Stimulated activated CD4-positive, alpha-beta T cell treated with anti-CD3 and anti-CD28 coated beads, Interleukin-15, amount 100 ng/mL, for 48 hours (primary cell): ENCODE measurements at places on chromosomes 1 and 21.

- no peak for DNase-seq
Observed at GRCh38 chr1:57276918-57277317, 146.9 kb downstream of the DAB1 start.

GRCh38 chr1:6069573-6069972 lies 23.9 kb downstream of the KCNAB2 start:
- DNase-seq = no peak

DNA sequence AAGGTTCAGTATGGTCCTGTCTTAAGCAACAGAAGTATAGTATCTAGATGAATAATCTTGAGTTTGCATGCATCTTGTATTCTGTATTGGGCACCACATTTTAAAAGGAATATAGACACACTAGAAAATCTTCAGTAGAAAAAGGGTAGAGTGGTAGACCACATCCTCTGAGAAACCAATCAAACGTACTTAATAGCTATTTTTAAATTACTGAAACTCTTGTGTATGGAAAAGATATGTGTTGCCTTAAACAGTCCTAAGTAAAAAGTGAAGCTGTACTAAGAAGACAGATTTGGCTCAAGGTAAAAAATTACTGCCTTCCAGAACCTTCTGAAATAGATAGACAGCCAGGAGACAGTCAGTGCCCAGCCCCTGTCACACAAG lies 3.1 kb downstream of the CTXND2 start:
- DNase-seq = no peak

GRCh38 chr1:30536530-30536929 lies 186.9 kb downstream of the MATN1 start:
- DNase-seq = no peak

DNA sequence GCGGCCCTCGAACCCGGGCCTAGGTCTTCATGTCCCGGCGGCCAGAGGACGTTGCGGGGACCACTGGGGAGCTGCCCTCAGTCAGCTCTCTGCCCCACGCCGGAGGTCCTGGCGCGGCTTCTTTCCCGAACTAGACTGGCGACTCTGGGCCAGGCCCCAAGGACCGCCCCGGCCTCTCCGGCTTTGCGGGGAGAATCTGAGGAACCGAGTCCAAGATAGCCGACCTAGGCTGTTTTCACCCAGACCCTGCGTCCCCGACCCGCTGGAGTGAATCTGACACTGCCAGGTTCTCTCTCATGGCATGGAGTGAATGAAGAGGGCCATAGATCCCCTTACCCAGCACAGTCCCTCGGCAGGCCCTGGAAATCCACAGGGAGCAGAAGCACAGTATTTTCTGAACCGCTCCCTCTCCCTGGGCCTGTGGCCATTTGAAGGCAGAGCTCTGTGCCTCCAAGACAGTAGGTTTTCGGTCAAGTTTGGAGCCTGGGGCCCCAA lies 9.9 kb upstream of the BARHL2 start:
- no peak for DNase-seq

DNA sequence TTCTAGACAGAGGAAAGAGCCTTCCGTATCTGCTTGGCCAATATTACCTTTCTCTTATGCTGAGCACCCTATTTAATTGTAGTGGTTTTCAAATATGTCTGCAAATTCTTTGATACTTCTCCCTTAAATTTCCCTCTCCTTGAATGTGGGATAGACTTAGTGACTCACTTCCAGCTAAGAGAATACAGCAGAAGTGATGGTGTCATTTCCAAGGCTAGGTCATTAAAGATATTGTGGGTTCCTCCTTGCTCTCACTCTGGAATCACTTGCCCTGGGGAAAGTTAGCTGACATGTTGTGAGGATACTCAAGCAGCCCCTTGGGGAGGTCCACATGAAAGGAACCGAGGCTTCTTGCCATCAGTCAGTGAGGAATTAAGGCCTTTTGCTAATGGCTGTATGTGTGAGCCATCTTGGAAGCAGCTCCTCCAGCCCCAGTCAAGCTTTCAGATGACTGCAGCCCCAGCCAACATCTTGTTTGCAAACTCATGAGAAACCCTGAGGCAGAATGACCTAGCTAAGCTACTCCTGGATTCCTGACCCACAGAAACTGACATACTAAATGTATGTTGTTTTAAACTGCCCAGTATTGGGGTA lies 8.1 kb upstream of the CITED4 start:
- DNase-seq = no peak

DNA sequence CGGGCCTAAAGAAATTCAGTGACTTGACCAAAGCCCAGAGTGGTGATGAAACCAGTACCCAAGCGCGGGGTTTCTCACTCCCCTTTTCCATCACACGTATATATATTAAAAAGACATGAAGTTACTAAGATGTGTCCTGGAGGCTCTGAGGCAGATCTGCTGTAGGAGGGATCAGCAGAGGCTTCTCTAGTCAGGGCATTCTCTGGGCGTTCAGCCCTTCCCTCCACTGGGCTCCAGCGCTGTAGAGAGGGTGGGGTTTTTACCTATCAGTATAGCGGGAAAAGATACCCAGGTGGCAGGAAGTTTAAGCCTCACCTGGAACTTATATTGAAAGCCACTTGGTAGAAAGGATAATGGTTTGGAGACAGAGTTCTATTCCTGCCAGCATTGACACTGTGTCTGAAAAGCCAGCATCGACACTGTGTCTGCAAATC lies 862 bp upstream of the PLEKHO1 start:
- DNase-seq = no peak

DNA sequence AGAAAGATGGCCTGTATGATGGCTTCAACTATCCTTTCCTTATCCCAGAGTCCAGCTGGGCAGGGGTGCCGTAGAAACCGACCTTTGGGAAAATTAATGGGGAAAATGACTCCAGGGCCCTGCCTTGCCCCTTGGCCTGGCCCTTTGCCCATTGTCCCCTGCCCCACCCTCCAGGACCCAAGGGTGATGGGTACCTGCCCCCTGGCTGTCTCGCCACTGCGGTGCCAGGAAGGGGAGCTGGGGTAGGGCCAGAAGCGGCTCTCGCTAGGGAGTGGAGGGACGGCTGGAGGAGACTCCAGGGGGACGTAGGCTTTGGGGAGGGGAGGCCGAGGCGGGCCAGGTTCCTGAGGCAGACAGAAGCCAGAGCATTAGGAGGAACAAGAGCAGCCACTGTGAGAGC lies 29.1 kb upstream of the GOLT1A start:
- DNase-seq = no peak

DNA sequence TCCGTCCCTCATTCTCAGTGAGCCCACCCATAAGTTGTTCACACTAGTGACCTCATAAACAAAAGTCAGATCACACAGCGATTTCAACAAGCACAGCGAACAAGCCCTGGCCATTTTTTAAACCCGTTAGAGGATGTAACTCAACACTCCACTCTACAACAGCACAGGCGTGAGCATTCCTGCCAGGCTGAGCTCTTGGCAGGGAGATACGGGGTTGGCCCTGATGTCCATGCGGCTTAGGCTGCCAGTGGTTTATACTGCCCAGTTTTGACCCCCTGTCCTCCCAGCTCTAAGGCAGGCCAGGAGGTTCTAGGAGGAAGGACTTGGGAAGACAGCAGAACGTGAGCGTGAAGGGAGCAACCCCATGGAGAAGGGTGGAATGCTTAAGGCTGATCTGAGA lies 35.0 kb downstream of the PARP1 start:
- no peak for DNase-seq

DNA sequence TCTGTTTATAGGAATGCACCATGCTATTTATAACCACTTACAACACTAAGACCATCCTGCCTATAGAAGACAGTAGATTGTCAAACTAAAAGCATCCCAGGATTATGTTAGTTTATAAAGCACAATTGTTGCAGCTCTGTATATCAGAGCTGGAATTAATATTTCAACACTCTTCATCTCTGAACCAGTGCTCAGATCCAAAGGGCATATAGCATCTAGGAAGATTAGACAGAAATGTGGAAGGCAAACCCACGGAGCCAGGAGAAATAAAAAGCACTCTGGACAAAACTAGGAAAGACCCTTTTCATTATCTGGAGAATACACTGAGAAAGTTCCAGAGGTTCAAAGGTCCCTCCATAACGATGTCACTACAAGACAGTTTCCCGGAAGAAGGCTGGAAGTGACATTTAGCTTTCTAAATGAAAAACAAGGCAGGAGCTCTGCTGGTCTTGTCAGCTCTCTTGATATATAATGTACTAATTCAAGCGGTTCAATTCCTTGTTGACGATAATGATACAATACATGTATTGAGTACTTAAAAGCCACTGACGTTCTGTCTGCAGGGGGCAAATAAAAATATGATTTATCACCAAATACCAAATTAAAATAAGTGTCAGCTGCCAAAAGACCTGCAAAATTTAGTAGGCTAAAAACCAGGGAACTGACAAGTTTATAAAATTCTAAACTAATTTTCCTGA lies 91.8 kb upstream of the BCL10 start:
- DNase-seq = no peak

DNA sequence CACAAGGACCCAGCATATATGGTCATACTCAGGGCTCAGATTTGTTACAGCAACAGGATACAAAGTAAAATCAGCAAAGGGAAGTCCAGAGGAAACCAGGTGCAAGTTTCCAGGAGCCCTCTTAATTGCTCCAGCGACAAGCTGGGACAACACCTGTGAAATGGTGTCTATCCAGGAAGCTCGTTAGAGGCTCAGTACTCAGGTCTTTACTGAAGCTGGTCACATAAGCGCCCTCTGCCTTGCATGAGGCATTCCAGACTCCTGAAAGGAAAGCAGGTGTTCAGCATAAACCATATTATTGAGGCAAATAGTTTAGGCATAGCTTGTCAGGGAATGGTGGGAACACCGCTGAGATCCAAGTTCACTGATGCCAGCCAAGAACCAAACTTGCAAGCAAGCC lies 231.0 kb downstream of the SLC35F3 start:
- DNase-seq = no peak

- DNase-seq = no peak
Observed at GRCh38 chr1:29500041-29500440, 263.7 kb downstream of the PTPRU start.

- DNase-seq = no peak
Observed at GRCh38 chr1:18535391-18536210, 54.9 kb downstream of the KLHDC7A start.

GRCh38 chr1:29504709-29505410 lies 268.5 kb downstream of the PTPRU start:
- no peak for DNase-seq

DNA sequence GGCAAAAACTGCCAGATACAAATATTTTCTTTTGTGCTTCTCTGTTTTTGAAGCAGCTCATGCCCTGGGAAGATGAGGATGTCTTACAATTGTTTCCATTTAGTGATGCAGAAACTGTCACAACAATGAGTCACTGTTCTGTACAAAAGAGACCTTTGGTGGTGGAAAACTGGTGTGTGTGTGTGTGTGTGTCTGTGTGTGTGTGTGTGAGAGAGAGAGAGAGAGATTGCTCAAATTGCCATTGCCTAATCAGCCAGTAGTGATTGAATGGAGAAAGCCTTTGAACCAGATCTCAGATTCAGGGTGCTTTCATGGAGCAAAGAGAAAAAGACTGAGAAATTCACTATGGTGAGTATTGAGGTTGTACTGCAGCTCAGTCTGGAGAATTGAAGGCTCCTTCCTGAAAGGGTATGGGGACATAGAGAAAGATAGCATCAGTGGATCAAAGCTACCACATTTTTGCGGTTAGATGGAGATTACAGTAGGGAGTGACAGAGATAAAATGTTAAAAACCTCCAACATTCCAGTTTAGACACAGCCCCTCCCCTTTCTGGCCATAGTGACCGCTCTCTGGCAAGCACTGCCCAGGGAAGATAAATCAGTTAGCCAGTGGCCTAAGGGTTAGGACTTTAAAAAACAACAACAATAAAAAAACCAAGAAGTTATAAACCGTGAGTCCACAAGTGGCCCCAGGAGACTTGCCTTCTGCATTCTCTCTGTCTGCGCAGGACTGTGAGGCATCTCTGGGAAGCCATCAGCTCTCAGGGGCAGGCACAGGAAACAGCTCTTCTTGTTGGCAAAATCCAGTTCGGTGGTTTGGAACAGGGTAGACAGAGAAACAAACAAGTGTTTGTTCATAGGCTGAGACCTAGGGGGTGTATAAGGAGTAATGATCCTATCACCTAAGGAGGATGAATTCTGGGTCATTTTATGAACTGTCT lies 406.5 kb downstream of the DUSP10 start:
- no peak for DNase-seq

DNA sequence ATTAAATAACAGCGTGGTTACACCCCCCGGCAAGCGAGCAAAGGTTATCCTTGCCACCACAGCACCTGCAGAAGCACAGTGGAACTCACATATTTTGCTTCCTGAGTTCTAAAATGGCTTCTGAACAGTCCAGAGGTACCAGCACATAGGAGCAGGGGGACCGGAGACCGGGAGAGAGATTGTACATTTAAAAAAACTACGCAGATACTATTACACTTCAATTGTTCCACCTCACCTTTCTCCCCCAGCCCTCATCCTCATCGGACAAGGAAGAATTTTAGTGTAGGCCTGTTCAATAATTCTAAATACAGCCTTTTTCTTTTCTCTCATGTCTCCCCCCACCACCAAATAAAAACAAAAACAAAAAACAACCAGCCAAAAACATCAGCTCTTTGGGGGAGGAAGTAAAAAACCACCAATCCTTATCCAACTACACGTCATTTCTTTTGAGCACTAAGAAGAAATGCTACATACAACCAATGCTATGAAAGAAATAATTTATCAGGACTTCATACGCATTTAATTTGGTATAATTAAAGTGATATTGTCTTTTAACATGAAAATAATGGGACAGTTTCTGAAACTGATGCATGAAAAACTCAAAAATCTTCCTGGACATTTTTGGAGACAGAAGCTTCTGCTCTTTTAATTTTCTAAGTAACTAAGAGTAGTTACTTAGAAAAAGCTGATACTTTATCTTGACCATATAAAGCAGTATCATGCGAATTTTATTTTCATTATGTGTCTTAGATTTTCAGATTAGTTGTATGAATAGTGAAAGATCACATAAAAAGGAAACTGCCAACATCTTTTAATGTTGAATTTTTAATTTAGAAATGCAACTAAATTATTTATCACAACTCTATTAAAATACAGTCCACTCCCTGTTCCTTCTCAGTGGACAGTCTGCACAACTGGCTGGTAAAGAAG lies 9.1 kb downstream of the CDKN2C start:
- no peak for DNase-seq

GRCh38 chr1:114670083-114671010 lies 498 bp upstream of the DENND2C start:
- DNase-seq = peak; percentile 88

DNA sequence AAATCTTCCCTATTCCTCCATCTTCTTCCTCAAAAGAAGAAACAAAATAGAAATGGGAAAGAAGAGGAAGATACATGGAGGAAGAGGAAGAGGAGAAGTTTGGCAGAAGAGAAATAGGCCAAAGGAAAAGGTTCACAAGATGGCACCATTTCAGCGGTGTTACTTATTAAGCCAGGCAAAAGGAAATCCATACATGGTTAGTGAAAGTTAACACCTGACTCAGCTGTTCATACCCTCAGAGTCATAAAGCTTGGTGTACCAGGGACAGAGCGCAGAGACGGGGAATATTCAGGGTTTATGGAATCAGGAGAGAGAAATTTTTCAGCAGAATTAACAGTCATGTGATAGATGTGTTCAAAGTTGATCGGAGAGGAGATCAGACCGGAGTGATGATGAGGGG lies 70.6 kb downstream of the COQ8A start:
- no peak for DNase-seq

DNA sequence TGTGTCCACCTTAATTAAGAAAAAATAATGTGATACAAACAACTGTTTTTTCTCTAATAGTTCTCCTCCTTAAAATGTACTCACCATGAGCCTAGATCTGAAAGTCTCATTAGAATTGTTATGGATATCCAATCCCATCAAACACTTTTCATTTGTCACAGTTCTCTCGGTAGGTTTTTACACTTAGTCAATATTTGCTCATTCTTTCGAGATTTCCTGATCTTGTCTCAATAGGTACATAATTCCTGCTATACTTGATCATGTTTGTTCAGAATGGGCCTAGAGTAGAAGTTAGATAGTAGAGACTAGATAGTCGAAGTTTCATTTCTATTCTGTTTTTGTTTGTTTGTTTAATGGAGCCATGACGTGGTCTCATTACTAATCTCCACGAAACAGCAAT lies 2005.7 kb downstream of the NCAM2 start:
- DNase-seq = no peak
